Central memory CD4-positive, alpha-beta T cell (primary cell): ENCODE measurements at places on chromosomes 1 and 21.

GRCh38 chr1:198232940-198233675 lies 76.3 kb downstream of the NEK7 start:
- DNase-seq = no peak

DNA sequence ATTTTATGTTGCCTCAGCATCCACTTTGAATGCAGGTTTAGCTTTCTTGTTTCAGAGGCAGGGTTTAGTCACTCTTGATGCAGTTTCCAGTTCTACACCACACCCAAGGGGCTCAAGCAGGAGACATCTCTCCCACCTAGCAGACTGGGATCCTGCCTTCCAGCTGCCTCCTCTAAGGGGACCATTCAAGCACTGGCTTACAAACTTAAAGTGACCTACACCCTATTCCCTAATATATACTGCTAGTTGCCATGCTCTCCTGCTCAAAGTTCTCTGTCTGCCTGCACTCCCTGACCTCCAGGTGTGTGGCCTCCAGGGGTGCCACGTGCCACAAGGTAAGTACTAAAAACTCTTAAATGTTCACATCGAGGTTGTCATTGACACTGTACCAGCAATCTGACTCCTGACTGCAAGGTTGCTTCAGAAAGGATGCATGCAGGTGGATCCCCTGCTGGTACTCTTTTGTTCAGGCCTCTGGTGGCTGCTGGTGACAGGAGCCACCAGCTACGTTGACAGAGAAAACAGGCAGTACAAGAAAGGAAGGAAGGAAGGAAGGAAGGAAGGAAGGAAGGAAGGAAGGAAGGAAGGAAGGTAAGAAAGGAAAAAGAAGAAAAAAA lies 185.9 kb downstream of the COQ8A start:
- no peak for DNase-seq

GRCh38 chr1:232011961-232012360 lies 385.4 kb downstream of the DISC1 start:
- no peak for DNase-seq

- DNase-seq = peak; percentile 81
Observed at GRCh38 chr1:247407180-247407616, 8.8 kb upstream of the NLRP3 start.

GRCh38 chr1:53110370-53111072 lies 31.9 kb downstream of the SLC1A7 start:
- DNase-seq = no peak

DNA sequence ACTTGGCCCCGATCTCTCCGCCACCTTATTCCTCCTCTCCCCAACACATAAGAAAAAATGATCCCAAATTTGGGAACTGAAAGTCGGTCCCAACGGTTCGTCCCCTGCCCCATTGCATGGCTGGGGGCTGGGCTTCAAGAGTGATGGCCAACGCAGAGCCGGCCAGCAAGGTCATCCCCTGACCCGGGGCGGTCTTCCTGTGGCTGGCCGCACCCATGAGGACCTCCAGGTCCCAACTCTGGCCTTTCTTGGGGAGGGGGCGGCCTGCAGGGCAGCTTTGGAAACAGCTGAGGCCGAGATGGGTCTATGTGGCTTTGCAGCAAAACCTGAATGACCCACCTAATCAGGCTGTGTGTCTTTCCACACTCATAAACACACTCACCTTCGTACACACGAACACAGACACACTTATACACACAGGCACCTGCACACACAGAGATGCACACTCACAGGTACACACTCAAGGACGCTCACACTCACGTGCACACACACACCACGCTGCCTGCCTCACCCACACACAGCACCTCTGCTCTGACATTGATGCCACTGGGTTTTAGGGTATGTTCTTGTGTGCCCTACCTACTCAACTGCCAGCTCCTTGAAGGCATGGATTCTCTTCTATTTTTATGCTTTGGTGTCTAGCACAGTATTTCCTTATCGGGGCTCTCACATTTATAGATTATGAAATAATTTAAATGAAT lies 562 bp downstream of the DYNLT5 start:
- DNase-seq = no peak

DNA sequence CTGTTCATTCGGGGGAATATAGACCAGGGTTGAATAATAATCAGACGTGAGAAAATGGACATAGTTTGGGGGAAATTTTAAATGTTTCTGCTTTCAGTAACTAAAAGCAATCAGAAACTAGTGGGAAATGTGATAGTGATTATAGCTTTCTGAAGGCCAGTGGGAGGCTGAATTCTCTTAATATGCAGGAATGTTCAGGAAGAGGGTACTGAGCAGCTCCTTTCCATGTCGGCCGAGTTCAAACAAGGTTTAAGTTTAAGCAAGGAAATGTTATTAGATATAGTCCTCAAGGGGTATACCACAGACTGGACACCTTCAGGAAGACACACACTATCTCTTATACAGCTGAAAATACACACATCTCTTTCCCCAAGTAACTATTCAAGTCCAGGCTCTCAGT lies 105.5 kb downstream of the HHAT start:
- DNase-seq = no peak

- DNase-seq = peak; percentile 40
Observed at GRCh38 chr1:151047591-151047924, at the start of gene C1orf56. TSS of gene C1orf56 (plus strand) at chr1:151047751. CDS start at chr1:151047848, 97 bp downstream.

DNA sequence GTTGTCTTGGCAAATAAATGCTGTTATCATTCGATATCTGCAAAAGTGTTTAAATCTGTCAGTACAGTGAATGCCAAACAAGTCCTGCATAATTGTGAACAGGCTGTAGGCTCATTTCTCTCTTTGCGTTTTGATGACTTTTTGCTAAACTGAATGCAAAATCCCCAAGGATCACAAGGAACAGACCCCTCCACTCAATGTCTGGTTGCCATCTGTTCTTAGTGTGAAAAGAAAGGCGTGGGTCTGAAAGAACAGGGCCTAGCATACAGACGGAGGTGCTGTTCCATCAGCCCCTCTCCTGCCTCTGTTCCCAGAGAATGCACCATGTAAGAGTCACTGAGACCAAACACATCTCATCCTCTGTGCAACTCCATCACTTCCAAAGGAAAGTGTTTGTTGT lies 40.4 kb downstream of the EIF2B3 start:
- DNase-seq = no peak
